ENCODE measurements at places on chromosomes 6 and 20.

GRCh38 chr6:150008588-150008987 is 16.7 kb downstream of the RAET1L start:
- no peak for DNase-seq

GRCh38 chr6:44806656-44807055 is 419.1 kb downstream of the CDC5L start:
- DNase-seq: no peak

GRCh38 chr6:7677229-7677628 is 48.7 kb upstream of the BMP6 start:
- no peak for DNase-seq

GRCh38 chr20:57262784-57263609 is 3.4 kb downstream of the BMP7 start:
- DNase-seq: no peak

- no peak for DNase-seq
These were observed 118.2 kb downstream of the PTCHD4 start for GRCh38 chr6:47992809-47993208.

DNA sequence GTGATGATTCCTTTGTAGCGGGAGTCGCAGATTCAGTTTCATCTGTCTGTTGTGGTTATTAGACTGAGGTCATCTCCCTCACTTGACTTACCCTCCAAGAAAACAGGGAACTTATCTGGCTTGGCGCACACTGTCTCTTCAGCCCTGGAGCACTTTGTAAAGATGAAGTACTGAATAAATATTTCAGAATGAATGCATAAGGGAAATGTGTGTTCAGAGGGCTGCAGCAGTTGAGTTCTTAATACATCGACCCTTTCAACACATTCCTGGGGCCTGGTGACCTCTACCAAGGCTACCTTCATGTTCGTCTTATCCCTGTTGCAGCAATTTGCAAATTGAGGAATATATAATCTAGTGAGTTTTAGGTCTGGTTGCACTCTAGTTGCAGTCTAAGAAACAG is 652.5 kb upstream of the AGPAT4 start:
- no peak for DNase-seq

GRCh38 chr20:38649275-38649891 is 47.8 kb downstream of the ARHGAP40 start:
- DNase-seq: no peak

- peak; percentile 16 for DNase-seq
These were observed 35.0 kb downstream of the BTBD9 start for GRCh38 chr6:38604700-38605099.

- no peak for DNase-seq
These were observed 83.2 kb downstream of the MANEA start for GRCh38 chr6:95660544-95660943.

GRCh38 chr6:42692137-42692911 is 30.1 kb downstream of the PRPH2 start:
- DNase-seq: peak; percentile 80

DNA sequence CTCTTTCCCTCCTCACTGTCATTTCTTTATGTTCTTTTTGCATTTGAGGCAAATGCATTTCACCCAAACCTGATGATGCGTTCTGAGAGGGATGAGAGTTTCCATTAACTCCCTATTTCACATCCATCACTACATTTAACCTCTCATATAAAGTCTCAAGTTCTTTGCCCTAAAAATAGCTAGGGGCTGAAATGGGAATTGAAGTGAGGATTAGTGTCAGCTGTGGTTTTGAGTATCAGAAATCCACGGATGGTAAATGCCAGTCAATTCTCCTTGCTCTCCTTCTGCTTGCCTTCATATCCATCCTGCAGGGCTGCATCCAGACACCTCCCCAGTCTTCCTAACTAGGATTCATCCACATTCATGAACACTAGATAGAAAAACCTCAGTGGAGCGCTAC is 10.0 kb upstream of the DTNBP1 start:
- DNase-seq: no peak

- no peak for DNase-seq
These were observed 122.4 kb downstream of the TCP11 start for GRCh38 chr6:35018746-35019145.
